ENCODE measurements at places on chromosomes 7 and 10.

GRCh38 chr7:2573761-2574160 is 15.0 kb downstream of the IQCE start:
- no peak for DNase-seq

DNA sequence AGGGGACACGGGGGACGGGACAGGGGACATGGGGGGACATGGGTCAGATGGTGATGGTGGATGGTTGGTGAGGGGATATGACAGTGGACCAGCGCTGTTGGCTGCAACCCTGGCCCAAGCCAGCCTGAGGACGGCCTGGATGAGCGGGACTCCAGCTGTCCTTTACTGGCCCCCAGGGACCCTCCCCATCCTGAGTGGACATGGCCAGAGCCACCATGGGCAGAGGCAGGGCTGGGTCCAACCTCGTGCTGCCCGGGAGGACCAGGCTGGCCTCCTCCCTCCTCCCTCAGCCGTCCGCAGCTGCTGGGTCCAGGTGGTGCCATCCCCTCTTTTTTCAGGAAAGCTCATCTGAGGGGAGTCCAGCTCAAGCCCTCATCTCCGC is 30.4 kb downstream of the GET4 start:
- no peak for DNase-seq

GRCh38 chr10:201328-201771 is 66.1 kb downstream of the ZMYND11 start:
- DNase-seq = peak; percentile 58

GRCh38 chr7:151400626-151401315 is 9.1 kb downstream of the WDR86 start:
- DNase-seq = no peak

- DNase-seq = no peak
Measured at GRCh38 chr10:90817128-90817889, 40.5 kb downstream of the HTR7 start.

DNA sequence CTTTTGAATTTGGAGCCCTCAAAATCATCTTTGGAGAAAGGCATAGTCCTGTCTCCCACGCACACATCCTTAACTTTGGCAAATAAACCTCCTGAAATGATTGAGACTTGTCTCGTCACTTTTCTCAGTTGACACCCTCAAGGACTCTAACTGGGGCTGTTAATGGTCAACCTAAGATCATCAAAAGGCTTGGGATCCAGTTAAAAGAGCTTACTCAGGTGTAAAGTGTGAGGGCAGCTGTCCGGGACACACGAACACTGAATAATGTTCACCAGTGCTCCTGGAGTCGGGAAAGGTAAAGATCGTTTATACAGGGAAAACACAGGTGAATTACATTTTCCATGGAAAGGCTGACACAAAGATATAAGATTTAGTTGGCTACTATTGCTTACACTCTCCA is 84.7 kb downstream of the PAXIP1 start:
- DNase-seq = no peak

GRCh38 chr10:114297136-114297705 is 58.2 kb downstream of the VWA2 start:
- no peak for DNase-seq

DNA sequence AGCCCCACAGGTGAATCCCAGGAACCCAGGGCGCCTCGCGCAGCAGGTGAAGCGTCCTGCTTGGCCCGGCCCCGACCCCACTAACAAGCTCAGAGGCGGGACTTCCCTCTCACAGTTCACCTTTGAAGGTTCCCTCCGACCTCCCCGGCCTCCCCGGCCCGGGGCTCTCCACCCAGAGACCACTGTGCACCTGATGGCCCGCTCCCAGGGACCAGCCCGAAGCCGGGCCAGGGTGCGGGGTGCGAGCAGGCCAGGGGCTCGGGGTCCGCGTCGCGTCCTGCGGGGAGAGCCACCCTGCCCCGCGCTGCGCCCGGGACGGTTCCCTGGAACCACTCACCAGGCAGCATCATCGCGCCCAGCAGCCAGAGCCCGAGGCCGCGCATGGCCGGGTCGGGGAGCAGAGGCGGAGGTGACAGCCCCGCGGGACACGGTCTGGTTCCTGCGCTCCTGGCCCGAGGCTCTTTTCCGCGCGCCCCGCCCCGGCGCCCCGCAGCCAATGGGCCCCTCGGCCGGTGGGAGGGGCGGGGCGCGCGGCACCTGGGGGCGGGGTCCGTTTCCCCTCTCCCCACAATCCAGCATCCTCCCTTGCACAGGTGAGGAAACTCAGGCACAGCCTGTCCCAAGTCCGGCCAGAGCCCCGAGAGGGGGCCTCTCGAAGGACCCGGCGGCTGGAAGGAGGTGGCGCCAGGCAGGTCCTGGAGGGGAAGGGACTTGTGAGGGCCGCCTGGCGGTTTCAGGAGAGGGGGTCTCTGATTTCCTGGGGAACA is at the start of gene ADAM8:
Gene ADAM8 (minus strand): TSS at position 434 of the 767 bp plus-strand sequence. CDS start 51 bp downstream, at position 383.
- DNase-seq = peak; percentile 31

DNA sequence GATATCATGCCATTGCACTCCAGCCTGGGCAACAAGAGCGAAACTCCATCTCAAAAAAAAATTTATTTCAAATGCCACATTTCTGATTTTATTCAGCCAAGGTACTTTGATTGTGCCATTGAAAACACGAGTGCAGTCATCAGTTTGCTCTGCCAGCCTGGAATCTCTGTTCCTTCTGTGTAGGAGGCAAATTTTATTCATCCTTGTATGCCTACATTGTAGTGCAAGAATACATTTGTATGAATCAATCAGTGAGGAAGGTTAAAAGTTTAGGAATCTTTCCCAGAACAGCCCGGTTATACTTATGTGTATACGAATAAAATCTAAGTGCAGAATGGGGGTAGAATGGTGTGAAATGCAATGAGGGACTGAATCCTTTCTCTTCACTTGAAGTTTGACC is 886 bp upstream of the TET1 start:
- no peak for DNase-seq

- peak; percentile 92 for DNase-seq
Measured at GRCh38 chr7:140517546-140518369, 38.5 kb upstream of the MKRN1 start.

- peak; percentile 60 for DNase-seq
Measured at GRCh38 chr7:81715984-81716588, 53.8 kb downstream of the HGF start.

DNA sequence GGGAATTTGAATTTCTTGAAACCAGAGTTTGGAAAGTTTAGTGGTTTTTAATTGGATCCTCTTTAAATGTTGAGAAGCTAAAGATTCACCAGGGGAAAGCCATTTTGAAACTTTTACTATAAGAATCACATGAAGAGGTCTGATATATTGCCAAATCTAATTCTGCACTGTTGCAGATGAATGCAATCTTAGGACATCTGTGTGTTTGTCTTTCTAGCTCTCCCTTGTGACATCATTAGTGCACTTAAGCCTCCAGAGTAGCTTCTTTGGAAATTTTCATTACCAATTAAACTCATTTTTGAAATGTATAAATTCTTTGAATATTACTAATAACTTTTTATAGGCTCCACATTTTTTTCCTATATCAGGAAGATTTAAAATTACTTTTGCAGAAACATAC is 160.2 kb downstream of the BICC1 start:
- DNase-seq = peak; percentile 66

GRCh38 chr7:31134246-31135188 is 82.4 kb downstream of the ADCYAP1R1 start:
- peak; percentile 73 for DNase-seq

DNA sequence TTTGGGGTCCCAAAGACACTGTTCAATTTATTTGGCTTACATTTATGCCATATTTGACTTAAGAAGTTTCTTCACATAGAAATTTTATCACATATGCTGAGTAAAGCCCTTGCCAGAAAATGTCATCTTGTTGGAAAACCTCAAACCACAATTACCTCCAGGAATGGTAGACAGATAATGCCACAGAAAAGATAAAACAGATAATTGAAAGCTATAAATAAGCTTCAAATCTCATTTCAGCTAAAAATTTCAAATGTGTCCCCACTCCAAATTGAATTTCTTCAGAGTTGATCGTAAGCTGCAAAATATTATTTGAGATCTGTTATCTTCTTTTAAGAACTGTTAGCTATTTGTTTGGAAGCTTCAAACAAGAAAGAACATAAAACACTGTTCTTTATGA is 176.4 kb upstream of the PTN start:
- DNase-seq = peak; percentile 37

DNA sequence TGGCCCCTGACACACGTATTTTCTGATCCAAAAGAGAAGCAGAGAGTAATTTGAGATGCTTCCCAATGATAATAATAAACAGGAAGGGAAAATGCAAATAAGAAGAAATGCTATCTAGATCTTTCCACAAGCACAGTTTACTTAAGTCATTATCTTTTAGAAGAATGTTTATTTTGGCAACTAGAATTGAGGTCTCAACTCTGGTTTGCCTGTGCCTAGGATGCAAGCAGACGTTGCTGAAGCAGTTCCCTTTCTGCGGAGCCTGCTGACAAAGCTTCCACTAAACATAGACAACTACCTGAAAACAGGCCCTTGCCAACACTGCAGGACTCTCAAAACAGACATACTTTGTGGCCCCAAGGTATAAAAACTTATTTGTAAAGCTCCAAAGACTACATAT is 315.8 kb upstream of the POM121L12 start:
- DNase-seq = no peak

- DNase-seq = no peak
Measured at GRCh38 chr7:23191022-23191421, 9.2 kb downstream of the NUP42 start.

DNA sequence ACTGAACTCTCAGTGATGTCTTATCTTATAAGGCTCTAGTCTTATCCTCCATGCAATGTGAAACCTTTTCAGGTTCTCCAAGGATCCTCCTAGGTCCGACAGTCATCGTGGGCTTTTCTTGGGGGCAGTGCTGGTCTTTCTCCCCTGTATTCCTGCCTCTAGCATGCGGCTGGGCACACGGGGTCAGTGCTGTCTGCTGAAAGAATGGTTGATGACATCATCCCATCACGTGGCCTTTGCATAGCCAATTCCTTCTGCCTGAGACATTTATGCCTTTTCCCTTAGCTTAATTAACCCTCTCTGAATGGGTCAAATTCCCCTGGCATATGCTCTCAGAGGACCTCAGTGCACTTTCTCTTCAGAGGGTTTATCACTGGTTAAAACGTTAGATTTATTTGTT is 27.0 kb upstream of the KCNK18 start:
- peak; percentile 11 for DNase-seq

DNA sequence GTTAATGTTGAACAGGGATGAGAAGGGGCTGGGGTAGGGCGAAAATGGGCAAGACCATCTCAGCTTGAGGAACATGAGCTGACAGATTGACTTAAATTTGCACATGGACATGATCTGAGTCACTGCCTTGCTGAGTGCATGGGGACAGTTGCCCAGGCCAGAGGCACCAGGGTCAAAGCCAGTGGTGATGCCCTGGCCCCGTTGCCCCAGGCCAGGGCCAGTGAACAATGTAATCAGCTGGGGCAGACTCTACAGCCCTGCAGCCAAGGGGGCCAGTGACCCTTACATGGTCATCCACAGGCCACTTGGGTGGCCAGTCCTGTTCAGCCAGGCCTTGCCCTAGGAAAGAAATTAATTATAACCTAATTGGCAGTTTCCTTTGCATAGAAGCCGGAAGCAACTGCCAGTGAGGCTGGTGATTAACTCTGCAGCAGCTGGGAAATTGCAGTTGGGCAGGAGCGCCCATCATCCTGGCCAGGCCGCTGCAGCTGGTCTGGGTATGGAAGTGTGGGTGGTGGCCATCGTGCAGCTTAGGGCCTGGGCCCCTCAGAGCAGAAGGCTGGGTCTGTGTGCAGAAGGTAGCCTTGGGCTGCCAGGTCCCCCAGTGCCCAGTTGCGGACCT is 9.6 kb downstream of the RET start:
- DNase-seq = no peak

- DNase-seq = no peak
Measured at GRCh38 chr7:29811586-29811985, 5.3 kb downstream of the WIPF3 start.

- DNase-seq = peak; percentile 37
Measured at GRCh38 chr7:18610331-18610948, 114.9 kb downstream of the HDAC9 start.

DNA sequence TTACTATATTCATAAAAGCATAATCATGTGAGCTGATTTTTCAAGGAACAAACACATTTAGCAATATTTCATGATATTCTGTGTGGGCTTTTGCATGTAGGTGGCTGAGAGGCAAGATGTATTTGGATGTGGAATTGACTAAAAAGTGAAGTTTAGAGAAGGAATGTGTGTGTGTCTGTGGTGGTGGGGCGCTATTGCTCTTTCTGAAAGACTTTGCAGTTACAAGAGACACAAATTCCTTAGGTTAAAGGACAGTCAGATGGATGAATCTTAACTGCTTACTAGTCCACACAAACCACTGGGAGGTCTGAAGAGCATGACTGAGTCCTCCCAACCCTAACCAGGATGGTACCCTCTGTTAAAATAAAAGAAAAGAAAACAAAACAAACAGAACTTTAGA is 200.1 kb downstream of the SDHAF3 start:
- no peak for DNase-seq

DNA sequence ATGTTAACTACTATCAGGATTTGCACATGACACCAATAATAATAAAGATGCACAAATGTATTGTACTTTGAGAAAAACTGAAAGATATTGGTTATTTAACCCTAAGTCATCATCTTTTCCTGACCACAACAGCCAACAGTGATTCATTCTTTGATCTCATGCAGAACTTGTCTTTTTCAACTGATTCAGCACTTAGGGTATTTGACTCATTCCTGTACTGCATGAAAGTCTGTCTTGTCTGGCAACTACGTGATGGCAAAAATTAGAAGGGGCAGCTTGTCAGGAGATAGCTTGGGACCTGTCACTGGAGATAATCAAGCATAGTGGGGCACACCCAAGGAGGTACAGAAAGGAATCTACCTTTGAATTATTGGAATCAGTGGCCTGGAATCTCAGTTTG is 77.8 kb upstream of the LRRC17 start:
- peak; percentile 81 for DNase-seq

DNA sequence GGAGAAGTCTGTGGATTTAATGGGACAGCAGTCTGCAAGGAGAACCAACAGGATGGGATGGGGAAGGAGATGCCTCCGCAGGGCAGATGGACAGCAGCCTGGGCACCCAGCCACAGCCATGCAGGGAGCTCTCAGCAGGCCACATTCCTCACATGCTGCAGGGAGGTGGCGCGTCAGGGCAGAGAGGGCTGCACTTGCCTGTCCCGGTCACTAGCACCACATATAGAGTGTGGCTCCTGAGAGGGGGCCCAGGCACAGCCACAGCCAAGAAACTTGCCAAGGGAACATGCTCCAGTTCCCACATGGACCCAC is 86.8 kb upstream of the ZMIZ1 start:
- DNase-seq = peak; percentile 66

All from EH (cell line).